Lower leg skin (tissue), 4 donors: ENCODE measurements at places on chromosomes 4 and X. TPM values are rescaled to one million over a fixed set of nuclear protein-coding genes. Genes with fewer than 3 reads are reported as not detected.

GRCh38 chr4:112518675-112519074 lies 2.7 kb upstream of the NEUROG2 start:
- no peak for DNase-seq

DNA sequence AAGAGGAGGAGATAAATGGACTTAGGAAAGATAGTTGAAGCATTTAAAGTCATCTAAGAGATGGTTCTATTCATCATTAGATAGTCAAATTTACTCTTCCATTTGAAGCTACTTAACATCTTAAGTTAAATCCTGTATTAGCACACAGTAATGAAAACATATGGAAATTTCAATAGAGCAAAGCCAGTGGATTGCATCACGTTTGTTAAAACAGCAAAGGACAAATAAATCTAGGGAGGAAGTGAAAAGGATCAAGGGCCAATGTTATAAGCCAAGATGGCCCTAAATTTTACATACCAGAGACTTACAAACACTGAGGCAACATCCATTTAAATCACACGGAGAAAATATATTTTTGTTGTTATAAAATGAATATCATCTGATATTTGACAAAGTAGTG lies 602.8 kb downstream of the INPP4B start:
- no peak for DNase-seq

DNA sequence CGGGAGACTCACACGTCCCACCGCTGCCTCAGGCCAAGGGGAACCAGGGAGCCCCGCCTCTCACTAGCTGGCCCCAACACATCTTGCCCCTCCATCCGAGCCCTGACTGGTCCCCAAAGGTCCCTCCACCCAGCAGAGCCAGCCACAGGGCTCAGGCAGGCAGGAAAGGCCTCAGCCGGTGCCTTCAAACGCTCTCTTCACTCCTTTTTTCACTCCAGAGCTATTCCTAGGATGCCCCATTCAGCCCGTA lies 1.5 kb upstream of the ARHGAP4 start:
- DNase-seq, result no peak

TFDP3 gene
- not detected for total RNA-seq

CCSER1 gene
- 12.1 TPM for total RNA-seq

HAND2 gene
- 11.0 TPM for total RNA-seq
